ENCODE measurements at places on chromosomes 11 and 22.

DNA sequence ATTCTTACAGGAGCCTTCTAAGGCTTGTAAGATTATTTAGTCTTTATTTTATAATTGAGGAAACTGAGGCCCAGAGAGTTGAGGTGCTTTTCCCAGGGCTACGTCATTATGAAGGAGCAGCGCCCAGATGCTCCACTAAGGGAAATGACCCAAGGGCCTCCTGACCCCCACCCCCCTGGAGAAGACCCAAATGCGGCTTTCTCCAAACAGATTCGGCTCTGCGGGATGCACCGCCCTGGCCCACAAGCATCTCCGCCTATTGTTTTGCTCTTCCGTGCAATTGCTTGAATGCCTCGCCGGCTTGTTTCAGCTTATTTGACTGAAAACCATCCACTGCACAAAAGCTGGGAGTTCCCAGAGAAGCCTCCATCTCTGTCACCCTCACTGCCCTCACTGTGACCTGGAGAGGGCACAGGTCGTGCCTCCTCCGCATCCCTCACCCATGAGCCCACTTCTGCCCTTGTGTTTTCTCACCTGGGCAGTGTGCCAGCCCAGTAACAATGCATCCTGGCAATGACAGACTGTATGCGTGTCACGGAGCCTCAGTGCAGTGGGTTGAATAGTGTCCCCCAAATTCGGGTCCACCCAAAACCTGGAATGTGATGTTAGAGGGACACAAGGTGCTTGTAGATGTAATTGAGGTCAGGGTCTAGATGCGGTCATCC lies 790.2 kb downstream of the TBC1D22A start:
- no peak for DNase-seq

DNA sequence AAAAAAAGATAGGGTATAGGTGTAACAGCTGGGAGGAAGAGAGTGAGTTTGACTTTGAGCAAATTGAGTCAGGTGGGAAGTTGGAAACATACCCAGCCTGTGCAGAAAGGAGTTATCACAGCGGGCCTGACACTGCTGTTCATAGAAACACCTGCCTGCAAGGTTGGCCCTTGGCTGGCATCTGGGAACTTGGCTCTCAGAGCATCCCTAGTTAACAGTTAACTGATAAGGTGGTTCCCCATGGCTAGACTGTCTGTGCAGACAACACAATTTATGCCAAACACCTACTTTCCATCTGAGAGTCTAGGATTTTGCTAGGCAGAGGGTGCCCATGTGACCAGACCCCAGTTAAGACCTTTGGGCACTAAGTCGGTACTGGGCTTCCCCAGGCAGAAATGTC lies 31.4 kb downstream of the ADAMTS8 start:
- no peak for DNase-seq

- DNase-seq = no peak
These were observed 8.3 kb upstream of the DEUP1 start for GRCh38 chr11:93322207-93322606.

- no peak for DNase-seq
These were observed 51.0 kb downstream of the SVIP start for GRCh38 chr11:22778642-22779041.

DNA sequence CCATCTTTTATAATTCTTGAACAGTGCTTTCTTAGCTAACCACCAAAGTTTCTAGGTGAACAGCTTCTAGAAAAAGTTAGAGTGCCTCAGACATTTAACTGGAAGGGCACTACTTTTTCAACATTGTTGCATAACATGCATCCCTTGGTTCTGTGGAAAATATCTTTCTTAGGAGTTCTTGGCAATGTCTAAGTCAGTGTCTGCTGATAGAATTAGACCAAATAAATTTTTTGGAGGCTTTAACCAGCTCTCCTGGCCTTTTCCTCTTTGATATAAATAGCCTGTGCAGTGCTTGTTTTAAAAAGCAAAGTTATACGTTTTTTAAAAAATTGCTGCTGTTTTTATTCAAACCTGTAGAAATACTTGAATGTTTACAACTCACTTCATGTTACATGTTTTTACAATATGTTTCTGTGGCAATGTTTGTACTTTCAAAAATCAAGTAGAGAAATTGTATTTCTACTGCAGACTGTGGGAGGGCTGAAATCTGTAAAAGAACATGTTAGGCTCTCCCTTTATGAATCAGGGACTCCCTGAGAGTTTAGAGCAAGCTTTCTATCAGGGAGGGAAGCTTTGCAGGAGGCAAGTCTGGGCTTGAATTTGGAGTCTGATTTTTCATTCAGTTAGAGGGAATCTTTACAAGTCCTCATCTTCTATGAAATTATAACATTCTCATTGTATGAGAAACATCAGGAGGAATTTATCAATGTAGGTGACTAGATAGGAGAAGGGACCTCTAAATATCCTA lies 16.3 kb upstream of the PANX1 start:
- no peak for DNase-seq

DNA sequence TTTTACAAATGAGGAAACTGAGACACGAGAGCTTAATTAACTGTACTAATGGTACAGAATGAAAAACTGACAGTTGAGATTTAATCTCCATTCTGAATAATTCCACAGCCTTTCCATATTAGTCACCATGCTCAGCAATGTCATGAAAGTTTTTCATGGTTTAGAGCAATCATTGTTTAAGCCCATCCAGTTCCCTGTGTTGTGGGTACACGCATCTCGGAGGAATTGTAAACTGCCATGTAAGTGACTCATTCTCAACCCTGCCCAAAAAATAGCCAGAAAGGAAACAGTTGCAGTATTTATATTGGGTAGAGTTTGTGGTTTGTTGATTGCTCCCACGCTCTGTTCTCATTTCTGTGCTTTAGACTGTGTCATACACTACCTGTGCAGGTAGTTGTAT lies 1790.8 kb downstream of the LRRC4C start:
- no peak for DNase-seq

DNA sequence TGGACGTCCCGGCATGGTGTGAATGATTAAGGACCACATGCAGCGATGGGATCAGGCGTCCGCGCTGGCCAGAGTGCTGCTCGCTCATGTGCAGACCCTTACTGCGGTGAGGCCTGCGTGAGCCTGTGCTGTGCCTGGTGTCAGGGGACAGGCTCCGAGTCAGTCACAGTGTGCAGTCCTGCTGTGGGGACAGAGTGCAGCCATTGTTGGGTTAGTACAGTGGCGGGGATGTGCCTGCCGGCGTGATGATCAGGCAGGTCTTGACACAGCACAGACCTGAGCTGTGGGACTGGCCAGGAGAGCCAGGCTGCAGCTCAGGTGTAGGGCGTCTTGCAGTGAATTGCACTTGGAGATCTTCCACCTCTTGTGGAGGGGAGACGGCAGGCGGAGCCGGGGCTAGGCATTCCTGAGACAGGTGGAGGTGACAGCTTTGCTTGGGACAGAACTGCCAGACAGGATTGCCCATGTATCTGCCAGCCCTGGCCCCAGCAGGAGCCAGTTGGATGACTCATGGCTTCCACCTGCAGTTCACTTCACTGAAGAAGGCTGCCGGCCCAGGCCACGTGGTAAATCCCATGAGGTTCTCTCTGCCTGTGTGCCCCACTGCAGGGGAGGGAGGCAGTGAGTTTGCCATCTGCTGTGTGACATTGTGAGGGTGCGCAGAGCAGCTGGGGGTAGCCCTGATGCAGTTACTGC lies 17.3 kb downstream of the TRMU start:
- DNase-seq = no peak

DNA sequence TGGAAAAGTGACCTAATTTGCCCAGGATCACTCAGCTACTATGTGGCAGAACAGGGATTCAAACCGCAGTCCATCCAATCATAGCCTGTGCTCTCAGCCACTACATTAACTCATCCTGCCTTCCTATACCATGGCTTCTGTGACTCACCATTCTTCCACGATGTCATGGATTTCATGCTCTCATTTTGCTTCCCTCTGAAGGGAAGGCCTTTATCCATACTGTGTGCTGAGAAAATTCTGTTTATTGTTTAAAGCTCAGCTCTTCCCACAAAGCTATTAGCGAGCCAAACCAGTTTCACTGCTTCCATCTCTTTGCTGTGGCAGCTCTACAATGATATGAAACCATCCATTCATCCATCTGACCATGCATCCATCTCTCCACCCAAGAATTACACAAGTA lies 289.9 kb downstream of the TENM4 start:
- DNase-seq = no peak
